ENCODE measurements at places on chromosomes 11 and 22.

DNA sequence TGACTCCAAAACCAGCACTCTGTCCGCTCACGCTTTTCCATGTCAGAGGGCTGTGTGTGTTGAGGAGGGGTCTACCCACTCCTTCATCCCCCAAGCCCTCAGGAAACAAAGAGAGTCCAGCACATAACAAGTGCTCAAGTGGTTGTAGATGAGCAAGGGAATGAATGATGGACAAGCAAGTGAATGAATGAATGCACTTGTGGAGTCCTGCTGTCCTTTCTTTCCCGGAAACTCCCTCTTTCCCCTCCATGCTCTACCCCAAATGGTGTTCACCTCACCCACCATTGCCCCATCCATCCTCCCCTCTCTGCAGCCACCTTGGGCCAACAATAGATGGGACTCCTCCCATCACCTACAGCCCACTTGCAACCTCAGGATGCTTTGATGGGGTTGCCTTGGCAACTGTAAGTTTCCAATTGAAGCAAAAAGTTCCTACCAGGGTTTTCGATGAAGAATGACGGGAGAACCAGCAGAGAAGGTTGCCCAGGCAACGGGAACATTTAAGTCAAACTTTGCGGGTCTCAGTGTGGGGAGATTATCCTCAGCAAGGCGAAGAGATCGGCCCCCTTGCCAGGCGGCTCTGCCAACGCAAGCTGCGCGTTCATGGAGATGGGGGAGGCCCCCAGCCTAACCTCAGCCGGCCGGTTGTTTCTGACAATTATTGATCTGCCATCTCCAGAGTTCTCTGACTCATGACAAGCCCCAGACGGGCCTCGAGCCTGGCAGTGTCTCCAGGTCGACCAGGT is 51.1 kb downstream of the MCM5 start:
- no peak overlapping the region for H3K27ac ChIP-seq
- peaks cover 11% of the 10 kb centered on the region for H3K4me1 ChIP-seq
- H3K27me3 ChIP-seq, result no peaks in the 10 kb centered on the region

DNA sequence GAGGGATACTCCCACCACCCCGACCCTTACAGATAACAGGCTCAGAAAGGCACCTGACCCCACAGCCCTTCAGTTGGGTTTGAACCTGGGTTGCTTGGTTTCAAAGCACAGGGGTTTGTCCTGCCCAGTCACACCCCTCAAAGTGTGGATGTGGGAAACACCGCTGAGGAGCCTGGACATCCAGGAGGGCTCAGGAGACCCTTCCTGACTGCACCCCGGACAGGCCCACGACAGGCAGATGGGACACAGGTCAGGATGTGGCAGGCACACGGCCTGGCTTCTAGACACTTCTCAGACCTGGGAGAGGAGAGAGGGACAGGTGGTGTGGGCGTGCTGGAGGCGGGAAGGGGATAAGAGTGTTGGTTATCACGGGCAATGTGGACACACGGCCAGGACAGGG is 932.3 kb downstream of the BRD1 start:
- H3K4me3 ChIP-seq, result no peak overlapping the region
- no peaks in the 10 kb centered on the region for H3K36me3 ChIP-seq
- no peaks in the 10 kb centered on the region for H3K27me3 ChIP-seq
- H3K27ac ChIP-seq, result no peak overlapping the region
- no peaks in the 10 kb centered on the region for H3K4me1 ChIP-seq

GRCh38 chr11:123509737-123510578 is 79.9 kb downstream of the GRAMD1B start:
- peaks cover 4% of the 10 kb centered on the region for H3K4me1 ChIP-seq
- no peak for DNase-seq
- H3K27ac ChIP-seq, result no peak overlapping the region
- no peaks in the 10 kb centered on the region for H3K27me3 ChIP-seq

DNA sequence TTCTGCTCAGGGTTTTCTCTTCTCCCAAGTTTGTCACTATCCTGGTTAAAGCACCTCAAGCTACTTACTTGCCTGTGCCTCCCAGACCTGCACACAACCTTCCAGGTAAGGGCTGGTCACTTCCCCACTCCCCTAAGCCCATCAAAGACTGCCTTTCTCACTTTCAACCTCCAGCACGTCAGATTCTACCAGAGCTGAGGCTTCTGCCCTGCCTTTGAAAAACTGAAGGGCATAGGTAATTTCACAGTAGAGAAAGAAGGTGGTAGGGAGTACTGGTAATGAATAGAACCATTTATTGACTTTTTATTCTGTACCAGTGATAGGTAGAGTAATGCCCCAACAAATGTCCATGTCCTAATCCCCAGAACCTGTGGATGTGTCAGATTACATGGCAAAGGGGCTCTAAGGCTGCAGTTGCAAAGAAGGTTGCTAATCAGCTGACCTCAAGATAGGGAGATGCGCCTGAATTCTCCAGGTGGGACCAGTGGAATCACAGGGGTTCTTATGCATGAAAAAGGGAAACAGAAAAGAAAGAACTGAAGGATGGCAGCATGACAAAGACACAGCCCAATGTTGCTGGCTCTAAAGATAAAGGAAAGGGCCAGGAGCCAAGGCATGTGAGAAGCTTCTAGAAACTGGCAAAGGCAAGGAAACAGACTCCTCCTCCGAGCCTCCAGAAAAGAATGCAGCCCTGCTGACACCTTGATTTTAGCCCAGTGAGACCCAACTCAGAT is 89.0 kb downstream of the SLC1A2 start:
- DNase-seq, result no peak
- no peaks in the 10 kb centered on the region for H3K27me3 ChIP-seq
- H3K27ac ChIP-seq, result peak overlapping the region; percentile 76
- no peaks in the 10 kb centered on the region for H3K36me3 ChIP-seq
- peaks cover 53% of the 10 kb centered on the region for H3K4me1 ChIP-seq

- no peaks in the 10 kb centered on the region for H3K4me1 ChIP-seq
- no peaks in the 10 kb centered on the region for H3K27me3 ChIP-seq
- no peaks in the 10 kb centered on the region for H3K36me3 ChIP-seq
- no peak overlapping the region for H3K27ac ChIP-seq
- no peak overlapping the region for H3K4me3 ChIP-seq
These were observed 40.7 kb downstream of the SHANK2 start for GRCh38 chr11:71211631-71212030.

GRCh38 chr22:49333206-49333605 is 494.5 kb downstream of the BRD1 start:
- no peak overlapping the region for H3K4me3 ChIP-seq
- no peak for DNase-seq
- H3K36me3 ChIP-seq, result no peaks in the 10 kb centered on the region

DNA sequence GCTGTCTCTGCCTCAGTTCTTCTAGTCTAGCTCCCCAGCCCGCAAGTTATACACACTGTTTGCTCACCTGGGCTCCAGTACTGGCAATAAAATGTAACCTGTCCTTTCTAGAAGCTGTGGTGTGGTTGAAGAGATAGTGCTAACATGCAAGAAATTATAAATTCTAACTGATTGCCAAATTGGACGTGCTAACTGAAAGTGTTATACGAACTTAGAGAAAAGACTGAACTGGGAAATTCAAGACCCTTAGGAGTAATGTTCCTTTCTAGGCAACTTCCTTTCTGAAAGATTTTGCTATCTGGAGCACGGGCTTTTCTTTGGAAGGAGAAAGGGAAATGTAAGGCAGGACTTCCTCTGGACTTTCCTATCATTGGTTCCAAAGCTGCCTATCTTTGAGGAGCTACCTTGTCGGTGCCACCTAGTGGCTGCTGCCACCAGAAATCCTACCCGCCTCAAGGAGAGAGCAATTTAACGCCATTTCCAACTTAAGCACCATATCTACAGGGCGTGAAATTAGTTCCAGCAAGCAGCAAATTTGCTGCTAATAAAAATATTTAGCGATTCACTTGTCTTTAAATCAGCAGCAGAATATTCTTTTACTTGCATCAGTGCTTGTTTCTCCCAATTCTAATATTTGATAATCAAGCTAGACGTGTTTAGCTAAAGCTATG is 12.7 kb upstream of the TMEM218 start:
- H3K27ac ChIP-seq, result no peak overlapping the region
- H3K4me3 ChIP-seq, result no peak overlapping the region
- H3K27me3 ChIP-seq, result peaks cover 10% of the 10 kb centered on the region
- H3K36me3 ChIP-seq, result no peaks in the 10 kb centered on the region

GRCh38 chr11:128405112-128405511 is 182.2 kb downstream of the ETS1 start:
- H3K27ac ChIP-seq, result no peak overlapping the region
- no peaks in the 10 kb centered on the region for H3K36me3 ChIP-seq
- H3K27me3 ChIP-seq, result no peaks in the 10 kb centered on the region
- H3K4me3 ChIP-seq, result no peak overlapping the region

- no peak overlapping the region for H3K4me3 ChIP-seq
- no peak overlapping the region for H3K27ac ChIP-seq
- no peaks in the 10 kb centered on the region for H3K36me3 ChIP-seq
- no peaks in the 10 kb centered on the region for H3K4me1 ChIP-seq
- peaks cover 2% of the 10 kb centered on the region for H3K27me3 ChIP-seq
These were observed 283.1 kb downstream of the TENM4 start for GRCh38 chr11:79157738-79158137.

GRCh38 chr11:131408025-131408640 is 37.7 kb downstream of the NTM start:
- DNase-seq, result no peak
- no peaks in the 10 kb centered on the region for H3K36me3 ChIP-seq
- H3K27ac ChIP-seq, result no peak overlapping the region
- no peaks in the 10 kb centered on the region for H3K4me1 ChIP-seq

GRCh38 chr11:119832202-119832935 is 103.4 kb upstream of the NECTIN1 start:
- no peaks in the 10 kb centered on the region for H3K4me1 ChIP-seq
- no peak overlapping the region for H3K4me3 ChIP-seq
- H3K27me3 ChIP-seq, result peaks cover 27% of the 10 kb centered on the region

DNA sequence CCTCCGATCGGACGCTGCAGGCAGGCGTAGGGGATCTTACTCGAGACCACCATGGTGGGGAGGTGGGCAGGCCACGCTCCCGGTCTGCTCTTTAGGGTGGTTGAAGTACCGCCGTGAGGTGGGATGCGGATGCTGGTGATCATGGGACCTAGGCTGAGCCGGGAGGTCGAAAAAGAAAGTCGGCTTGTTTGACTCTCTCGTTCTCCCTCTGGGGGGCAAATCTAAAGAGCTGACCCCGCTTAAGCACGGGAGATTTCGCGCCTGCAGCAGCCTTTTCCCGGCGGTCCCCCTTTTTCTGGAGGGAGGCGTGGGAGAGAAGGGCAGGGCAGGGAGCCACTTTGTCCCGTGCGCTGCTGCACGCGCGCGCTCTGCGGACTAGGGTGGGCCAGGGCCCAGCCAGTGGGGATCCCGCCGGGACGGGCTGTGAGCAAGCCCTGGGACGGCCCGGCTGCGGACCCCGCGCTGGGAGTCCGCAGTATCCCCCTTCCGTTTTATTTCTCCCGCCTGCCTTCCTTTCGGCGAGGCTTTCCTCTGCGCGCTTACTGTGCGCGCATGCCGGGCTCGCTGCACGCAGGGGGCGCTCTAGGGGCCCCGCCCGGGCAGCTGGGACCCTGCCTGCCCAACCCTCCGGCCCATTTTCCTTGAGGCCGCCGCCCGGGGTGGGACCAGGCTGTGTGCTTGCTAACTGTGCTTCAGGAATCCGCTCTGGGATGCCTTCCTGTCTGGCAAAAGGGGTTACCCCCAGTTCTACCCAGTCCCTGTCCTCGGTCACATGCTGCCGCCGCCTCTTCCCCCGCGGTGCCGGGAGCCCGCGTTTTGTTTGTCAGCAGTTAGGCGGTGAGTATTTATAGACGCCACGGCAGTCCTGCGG is 81.0 kb downstream of the PRR5L start:
- peak; percentile 44 for DNase-seq
- peak overlapping the region; percentile 78 for H3K4me3 ChIP-seq
- peaks cover 42% of the 10 kb centered on the region for H3K4me1 ChIP-seq
- peaks cover 12% of the 10 kb centered on the region for H3K27me3 ChIP-seq
- H3K27ac ChIP-seq, result peak overlapping the region; percentile 23

DNA sequence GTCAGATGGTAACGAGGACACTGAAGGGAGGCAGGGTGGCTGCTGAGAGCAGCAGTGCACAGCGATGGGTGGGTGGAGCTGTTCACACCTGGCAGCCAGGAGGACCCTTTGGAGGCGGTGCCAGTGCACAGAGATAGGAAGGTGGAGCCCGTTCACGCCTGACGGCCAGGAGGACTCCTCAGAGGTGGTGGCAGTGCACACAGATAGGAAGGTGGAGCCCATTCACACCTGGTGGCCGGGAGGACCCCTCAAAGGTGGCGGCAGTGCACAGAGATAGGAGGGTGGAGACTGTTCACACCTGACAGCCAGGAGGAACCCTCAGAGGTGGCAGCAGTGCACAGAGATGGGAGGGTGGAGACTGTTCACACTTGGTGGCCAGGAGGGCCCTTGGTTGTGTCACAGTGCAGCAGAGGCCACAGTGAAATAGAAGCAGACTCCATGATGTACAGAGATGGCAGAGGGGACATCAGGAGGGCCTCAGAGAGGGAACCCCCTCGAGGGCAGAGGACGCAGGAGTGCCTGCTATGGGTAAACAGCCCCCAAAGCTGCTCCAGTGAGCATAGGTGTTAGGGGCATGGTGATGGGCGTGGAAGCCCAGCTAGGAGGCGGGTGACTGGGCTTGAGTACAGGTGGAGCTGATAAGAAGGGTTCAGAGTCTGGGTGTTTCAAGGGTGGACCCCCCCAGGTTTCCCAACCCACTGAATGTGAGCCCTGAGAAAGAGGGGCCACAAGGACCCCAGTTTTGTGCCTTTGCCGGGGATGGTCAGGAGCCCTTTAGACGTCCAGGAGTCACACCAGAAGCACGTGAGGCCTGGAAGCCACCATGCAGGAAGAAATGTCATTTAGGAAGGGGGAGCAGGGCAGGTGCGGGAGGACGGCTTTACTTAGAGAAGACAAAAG is 566.7 kb downstream of the BRD1 start:
- peak; percentile 22 for DNase-seq
- H3K36me3 ChIP-seq, result no peaks in the 10 kb centered on the region
- no peak overlapping the region for H3K4me3 ChIP-seq
- H3K27me3 ChIP-seq, result peaks cover 2% of the 10 kb centered on the region

GRCh38 chr22:23693979-23694680 is 3.3 kb downstream of the RGL4 start:
- peaks cover 53% of the 10 kb centered on the region for H3K4me1 ChIP-seq
- no peaks in the 10 kb centered on the region for H3K27me3 ChIP-seq
- peaks cover 43% of the 10 kb centered on the region for H3K36me3 ChIP-seq
- H3K27ac ChIP-seq, result peak overlapping the region; percentile 97
- no peak for DNase-seq

DNA sequence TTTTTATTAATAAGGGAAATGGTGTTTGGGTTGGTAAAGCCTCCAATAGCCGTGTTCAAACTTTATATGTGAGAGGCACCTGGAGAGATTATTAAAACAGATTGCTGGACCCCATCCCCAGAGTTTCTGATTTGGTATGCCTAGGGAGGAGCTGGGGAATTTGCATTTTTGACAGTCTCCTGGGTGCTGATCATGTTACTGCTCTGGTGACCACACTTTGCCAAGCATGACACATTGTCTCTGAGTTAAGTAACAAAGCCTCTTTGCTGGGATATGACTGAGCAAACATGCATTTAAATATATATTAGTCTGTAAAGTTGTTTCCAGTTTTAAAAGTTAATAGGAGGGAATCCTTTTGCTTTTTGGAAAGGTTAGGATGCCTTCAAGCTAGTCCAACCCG is 140.4 kb downstream of the NAV2 start:
- peaks cover 2% of the 10 kb centered on the region for H3K27me3 ChIP-seq
- no peaks in the 10 kb centered on the region for H3K36me3 ChIP-seq
- H3K4me3 ChIP-seq, result no peak overlapping the region
- DNase-seq, result no peak
- no peaks in the 10 kb centered on the region for H3K4me1 ChIP-seq
- H3K27ac ChIP-seq, result no peak overlapping the region

All from CD4-positive, alpha-beta T cell (primary cell).